ENCODE measurements at places on chromosomes 2 and 18.

DNA sequence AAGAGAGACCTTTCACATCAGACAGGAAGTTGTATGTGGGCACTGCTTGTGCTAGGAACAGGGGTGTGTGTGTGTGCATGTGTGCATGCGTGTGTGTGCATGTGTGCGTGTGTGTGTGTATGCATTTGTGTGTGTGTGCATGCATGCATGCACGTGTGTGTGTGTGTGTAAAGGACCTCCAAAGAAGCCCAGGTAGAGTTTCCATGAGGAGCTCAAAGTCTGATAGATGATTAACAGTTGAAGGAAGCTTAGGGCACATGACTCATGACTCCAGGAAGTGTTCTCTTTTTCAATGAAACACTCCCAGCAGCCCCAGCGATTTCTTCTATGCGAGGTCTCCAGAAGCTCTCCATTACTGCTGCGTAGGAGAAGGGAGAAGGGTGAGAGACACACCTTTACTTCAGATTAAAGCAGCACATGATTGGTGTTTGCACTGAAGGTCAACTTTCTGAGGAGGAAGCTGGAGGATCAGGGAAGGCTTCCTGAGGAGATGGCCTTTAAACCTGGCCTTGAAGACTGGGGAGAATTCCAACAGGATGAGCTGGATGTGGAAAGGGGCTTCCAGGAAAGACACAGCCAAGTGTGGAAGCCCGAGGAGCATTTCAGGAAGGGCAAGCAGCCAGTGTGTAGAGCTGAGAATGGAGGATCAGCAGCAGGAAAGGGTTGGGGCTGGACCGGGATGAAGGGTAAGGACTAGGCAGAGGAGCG is 77.7 kb downstream of the SMAD4 start:
- DNase-seq = no peak

- peak; percentile 60 for DNase-seq
Measured at GRCh38 chr18:45825258-45826044, at the start of gene SIGLEC15. Gene SIGLEC15, plus strand, starts transcription at chr18:45825675. Its CDS starts 54 bp downstream, at chr18:45825729.

DNA sequence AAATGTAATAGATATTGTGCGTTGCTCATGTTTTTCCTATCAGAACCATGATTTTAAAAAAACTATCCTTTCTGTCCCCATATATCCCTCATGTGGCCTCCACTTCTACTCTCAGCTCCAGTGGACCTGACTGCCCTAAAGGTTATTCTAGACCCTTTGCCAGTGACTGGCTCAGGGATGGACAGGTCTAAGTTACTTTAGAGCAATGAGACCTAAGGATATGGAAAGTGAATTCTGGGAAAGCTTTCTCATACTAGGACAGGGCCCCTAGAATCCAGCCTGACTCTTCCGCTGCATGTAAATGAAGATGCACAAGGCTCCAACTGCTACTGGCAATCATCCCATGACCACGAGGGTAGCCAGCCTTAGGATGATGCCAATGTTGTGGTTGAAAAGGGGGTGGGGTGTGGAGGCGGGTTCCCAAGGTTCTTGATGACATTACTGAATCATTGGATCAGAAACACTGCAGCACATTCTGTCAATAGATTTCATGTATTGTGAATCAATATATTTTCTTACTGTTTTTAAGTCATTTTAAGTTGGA is 21.3 kb downstream of the C2orf69 start:
- no peak for DNase-seq

DNA sequence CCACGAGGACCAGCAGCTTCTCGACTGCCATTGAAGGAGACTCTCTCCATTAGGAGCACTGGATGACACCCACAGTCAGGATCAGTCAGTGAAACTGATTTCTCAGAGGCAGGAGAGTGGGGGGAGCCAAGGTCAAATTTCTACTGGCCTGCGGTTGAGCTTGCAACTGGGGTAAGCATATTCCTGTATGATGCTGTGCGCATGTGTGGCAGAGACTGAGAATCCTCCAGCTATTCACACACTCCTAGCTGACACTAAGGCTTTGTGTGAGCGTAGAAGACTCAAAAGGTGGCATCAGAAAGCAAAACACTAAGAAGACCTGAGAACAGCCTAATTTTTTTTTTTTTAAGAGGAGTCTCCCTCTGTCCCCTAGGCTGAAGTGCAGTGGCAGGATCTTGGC is 19.8 kb upstream of the TTL start:
- DNase-seq = no peak

GRCh38 chr18:11962597-11962996 is 18.7 kb upstream of the IMPA2 start:
- DNase-seq = no peak

DNA sequence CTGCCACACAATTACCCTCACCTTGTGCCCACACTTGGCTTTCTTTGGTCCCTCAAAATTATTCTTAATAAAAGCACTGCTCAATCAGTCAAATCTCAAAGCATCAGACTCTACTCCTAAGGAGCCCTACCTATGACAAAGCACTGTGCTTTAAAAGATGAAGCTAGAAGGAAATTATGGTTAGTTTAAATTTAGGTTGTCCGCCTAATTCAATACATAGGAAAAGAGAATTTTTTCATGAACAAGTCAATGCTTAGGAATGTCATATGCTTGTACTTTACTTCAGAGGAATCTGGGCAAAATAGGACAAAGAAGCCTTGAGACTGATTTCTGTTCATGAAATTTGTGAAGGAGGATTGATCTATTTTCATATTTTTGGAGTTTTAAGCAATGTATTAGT is 726.4 kb upstream of the CDH2 start:
- no peak for DNase-seq

GRCh38 chr2:110834134-110834827 is 101.9 kb downstream of the ACOXL start:
- DNase-seq = no peak
